ENCODE measurements at places on chromosomes 7 and 10.

- H3K27me3 ChIP-seq = no peaks in the 10 kb centered on the region
- DNase-seq = no peak
- no peak overlapping the region for H3K27ac ChIP-seq
These were observed 2.4 kb upstream of the CD36 start for GRCh38 chr7:80635998-80636397.

- H3K4me3 ChIP-seq = no peak overlapping the region
- no peak overlapping the region for H3K27ac ChIP-seq
- no peaks in the 10 kb centered on the region for H3K27me3 ChIP-seq
- no peaks in the 10 kb centered on the region for H3K36me3 ChIP-seq
- H3K4me1 ChIP-seq = peaks cover 8% of the 10 kb centered on the region
- peak; percentile 61 for DNase-seq
These were observed 11.0 kb downstream of the RASGEF1A start for GRCh38 chr10:43255634-43256431.

DNA sequence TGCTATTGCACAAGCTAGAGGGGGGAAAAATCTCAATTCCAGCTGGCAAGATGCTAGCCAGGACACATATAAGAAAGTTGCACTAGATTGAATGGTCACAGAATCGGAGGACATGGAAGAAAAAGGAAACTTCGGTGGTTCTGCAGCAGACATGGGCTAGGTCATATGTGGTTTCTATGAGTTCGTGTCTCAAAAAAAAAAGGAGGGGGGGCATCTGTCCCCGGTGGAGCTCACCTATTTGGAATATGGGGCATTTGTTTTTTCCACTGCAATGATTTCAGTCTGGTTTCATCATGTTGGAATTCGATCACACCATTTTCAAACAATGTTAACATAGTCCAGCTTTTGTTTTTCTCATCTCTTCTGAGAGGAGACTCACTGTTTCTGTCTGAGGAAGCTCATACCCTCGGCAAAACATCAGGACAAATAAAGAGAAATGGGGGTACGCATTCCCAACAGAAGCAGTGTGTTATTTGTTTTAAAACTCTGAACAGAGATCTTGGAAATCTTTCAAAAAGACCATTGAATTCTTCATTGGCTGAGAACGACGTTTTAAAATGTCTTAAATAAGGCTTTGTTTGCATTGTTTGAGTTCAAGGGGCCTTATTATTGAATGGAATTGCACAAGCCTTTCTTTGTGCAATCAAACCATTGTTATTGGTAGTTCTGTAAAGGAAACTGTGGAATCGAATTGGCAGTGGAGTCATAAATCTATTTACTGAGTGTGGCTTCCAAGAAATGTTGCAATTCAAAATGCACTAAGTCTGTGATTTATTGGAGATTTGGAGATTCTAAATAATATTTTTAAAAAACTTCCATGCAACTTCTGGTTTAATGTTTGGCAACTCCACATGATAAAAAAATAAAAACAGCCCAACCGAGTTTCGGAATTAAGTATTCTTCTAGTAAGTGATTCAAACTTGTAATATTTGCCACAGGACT, 173.2 kb downstream of the RTKN2 start:
- DNase-seq = no peak
- H3K4me1 ChIP-seq = peaks cover 36% of the 10 kb centered on the region
- H3K27me3 ChIP-seq = no peaks in the 10 kb centered on the region
- H3K27ac ChIP-seq = no peak overlapping the region
- no peak overlapping the region for H3K4me3 ChIP-seq

DNA sequence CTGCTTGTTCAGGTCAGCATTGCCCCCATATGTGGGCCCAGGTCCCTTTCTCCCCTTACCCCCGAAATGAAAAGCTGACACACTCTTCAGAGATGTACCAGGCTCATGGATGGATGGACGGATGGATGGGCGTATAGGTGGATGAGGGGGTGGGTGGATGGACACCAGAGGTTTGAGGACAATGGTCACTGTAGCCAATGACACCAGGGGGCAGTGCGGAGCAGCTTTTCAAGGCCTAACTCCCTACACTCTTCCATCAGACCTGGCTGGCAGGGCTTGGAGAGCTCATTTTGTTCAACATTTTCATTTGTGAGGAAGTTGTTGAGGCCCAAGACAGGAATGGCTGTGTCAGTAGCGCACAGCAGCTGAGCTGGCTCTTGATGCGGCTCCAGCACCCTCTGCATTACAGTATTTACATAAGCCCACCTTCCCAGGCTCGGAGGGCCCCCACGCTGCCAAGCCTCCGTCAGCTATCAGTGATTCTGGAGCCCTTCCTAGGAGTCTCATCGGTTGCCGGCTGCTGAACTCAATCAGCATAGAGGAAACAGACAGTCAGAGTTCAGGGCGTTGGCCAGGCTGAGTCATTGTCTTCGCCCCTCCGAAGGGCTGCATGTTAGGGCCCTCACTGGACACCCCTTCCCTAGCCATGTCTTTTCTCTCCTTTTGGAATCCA, 11.6 kb upstream of the FFAR4 start:
- H3K27me3 ChIP-seq = no peaks in the 10 kb centered on the region
- no peak overlapping the region for H3K27ac ChIP-seq
- no peaks in the 10 kb centered on the region for H3K36me3 ChIP-seq
- DNase-seq = peak; percentile 42

DNA sequence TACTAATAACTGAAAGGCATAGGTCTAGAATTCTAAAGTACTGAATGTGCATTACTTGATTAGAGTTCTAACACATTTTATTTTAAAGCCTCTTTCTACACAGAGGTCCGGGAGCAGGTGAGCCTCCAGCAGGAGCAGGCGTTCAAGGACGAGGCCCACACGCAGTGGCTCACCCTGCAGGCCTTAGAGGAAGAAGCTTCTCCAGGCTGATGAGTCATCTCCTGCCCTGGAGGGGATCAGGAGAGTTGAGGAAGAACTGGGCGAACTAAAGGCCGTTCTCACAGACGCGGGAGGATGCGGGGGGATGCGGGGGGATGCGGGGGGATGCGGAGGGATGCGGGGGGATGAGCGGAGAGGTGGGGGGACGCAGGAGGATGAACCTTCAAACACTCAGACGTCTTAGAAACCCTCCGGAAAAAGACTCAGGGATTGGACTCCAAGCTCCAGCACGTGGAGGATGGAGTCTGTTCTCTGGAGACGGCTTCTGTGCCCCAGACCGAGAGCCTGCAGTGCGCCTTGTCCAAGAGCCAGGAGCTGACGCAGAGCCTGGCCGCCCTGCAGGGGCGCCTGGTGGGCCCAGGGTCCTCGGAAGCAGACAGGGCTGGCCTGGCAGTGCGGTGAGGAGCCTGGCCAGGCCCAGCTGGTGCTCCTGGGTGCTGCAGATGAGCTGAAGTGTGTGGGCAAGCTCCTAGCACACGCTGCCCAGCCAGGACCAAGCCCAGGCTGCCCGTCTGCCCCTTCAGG, 433.7 kb upstream of the TPK1 start:
- no peaks in the 10 kb centered on the region for H3K4me1 ChIP-seq
- DNase-seq = no peak
- no peaks in the 10 kb centered on the region for H3K27me3 ChIP-seq
- no peaks in the 10 kb centered on the region for H3K36me3 ChIP-seq

GRCh38 chr10:17171141-17171641, 30.3 kb downstream of the TRDMT1 start:
- DNase-seq = no peak
- H3K36me3 ChIP-seq = peaks cover 16% of the 10 kb centered on the region
- no peak overlapping the region for H3K4me3 ChIP-seq
- peaks cover 25% of the 10 kb centered on the region for H3K4me1 ChIP-seq
- no peaks in the 10 kb centered on the region for H3K27me3 ChIP-seq

- peaks cover 26% of the 10 kb centered on the region for H3K4me1 ChIP-seq
- peaks cover 56% of the 10 kb centered on the region for H3K27me3 ChIP-seq
- no peak overlapping the region for H3K27ac ChIP-seq
- H3K4me3 ChIP-seq = no peak overlapping the region
- H3K36me3 ChIP-seq = no peaks in the 10 kb centered on the region
These were observed 951 bp downstream of the ELOVL3 start for GRCh38 chr10:102227050-102227449.

- H3K4me3 ChIP-seq = no peak overlapping the region
- H3K27me3 ChIP-seq = no peaks in the 10 kb centered on the region
- no peaks in the 10 kb centered on the region for H3K4me1 ChIP-seq
- no peaks in the 10 kb centered on the region for H3K36me3 ChIP-seq
- DNase-seq = no peak
- no peak overlapping the region for H3K27ac ChIP-seq
These were observed 254.2 kb downstream of the MAGI2 start for GRCh38 chr7:79199266-79199665.

DNA sequence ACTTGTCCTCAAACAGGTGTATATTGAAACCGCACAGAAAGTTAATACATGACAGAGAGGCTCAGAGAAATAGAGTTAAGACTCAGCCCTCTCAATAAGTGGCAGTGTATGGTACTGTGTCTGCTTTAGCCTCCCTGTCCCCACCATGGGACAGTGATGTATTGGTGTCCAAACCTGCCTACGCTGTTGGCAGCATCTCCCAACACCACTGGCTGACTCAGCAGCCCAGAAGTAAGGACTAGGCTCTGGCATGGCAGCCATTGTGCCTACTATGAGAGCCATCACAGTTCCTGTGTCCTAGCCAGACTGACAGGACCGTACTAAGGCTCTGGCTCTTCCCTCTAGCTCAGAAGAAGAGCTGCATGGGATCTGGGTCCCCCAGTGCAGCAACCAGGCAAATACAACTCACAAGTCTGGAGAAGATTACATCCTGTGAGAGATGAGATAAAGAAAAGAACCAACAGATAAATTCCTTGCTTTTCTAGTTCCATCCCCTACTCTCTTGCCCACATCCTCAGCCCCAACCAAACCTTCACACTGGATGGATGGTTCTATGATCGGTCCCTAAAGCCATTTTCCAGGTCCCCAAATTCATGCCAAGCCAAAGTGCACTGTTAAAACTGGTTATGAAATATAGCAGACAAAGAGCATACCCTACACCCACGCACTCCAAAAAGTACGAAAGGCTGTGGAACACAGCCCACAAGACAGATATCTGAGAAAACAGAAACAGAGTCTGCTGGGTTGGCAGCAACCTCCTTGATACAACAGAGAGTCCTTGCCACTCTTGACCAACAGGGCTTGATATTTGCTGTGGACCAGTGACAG, 44.1 kb upstream of the DMTF1 start:
- no peak overlapping the region for H3K4me3 ChIP-seq
- H3K27ac ChIP-seq = no peak overlapping the region
- no peaks in the 10 kb centered on the region for H3K4me1 ChIP-seq
- no peaks in the 10 kb centered on the region for H3K36me3 ChIP-seq

DNA sequence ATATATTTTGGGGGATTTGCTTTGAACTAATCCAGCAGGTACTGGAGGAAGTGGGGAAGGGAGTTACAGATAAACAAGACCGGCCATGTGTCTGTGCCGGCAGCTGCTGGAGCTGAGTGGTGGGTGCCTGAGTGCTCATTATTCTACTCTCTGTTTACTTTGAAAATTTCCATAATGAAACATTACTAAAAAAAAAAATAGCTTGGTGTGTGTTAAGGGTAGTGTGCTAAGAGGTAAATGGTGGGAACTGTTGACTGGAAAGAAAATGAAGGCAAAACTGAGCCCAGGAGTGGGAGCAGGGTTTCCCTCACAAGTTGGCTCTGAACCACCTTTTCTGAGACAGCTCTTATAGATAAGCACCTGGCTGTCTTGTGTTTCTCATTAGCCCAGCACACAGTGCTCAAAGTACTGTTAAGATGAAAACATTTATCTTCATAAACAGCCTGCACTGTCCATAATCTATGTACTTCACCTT, 50.6 kb downstream of the PARD3 start:
- no peaks in the 10 kb centered on the region for H3K36me3 ChIP-seq
- H3K27ac ChIP-seq = no peak overlapping the region
- no peak for DNase-seq
- no peaks in the 10 kb centered on the region for H3K4me1 ChIP-seq

DNA sequence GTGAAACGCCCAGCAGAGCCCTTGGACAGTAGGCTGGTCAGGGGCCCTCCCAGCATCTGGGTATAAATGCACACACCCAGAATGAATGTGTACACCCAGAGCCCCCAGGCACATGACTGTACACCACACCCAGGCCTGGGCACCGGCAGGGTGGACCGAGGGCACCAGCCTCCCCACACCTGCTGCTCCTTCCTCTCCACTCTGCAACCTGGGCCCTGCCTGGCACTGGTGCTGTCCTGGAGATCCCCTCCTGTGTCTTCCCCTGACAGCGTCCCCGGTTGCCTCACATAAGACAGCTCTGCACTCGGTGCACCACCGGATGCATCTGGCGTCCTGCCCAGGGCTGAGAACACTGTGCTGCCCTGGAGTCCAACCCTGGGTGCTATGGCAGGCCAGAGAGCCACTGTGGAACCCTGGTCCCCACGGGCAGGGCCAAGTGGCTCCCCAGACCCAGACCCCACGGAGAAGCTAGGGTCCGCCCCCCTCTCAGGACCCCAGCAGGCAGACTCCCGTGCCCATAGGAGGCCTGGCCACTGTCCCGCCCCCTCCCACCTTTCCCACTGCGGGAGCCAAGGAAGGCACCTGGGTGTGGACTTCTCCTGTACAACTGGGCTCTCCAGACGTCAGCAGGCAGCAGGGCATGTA, 6.6 kb downstream of the RASGEF1A start:
- no peaks in the 10 kb centered on the region for H3K36me3 ChIP-seq
- H3K4me1 ChIP-seq = peaks cover 8% of the 10 kb centered on the region

- no peaks in the 10 kb centered on the region for H3K36me3 ChIP-seq
- DNase-seq = no peak
- H3K27me3 ChIP-seq = peaks cover 7% of the 10 kb centered on the region
- H3K27ac ChIP-seq = no peak overlapping the region
These were observed 248.7 kb upstream of the GPR26 start for GRCh38 chr10:123417414-123417813.

DNA sequence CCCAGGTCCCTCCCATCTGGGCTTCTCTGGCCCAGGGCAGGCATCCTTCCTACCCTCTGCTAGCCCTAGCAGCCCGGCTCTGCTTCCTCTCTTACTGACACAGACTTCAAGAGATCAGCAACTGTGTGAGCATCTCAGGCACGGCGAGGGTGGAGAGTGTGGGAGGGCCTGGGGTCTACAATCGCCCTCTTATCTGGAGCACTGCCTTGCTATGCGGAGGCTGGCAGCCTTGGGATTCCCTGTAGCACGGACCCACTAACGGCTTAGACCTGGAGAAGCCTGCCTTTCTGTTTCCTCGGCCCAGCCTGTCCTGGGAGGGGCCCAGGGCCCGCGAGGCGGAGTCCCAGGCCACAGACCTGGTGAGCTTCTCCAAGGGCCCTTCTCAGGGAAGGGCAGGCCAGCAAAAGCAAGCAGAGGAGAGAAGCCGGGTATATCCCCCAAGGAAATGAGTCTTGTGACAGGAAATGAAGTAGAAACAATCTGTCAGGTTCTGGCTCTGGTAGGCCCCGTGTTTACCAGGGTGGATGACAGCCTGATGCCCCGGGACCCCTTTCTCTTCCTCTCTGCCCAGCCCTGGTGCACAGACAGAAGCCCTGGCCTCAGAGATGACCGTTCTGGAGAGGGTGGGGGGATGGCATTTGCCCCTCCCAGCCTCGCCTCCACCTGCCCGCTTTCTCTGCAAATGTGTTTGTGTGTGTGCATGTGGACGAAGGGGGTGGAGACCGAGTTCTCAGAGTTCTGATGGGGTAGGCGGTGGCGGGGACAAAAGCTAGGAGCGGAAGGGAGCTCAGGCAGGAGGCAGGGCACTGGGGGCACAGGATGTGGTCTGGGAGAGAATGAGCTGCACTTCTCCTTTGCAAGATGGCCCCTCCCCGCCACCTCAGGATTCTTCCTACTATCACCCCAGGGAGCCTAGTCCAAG, 2.5 kb downstream of the LRCH4 start:
- no peaks in the 10 kb centered on the region for H3K27me3 ChIP-seq
- peak; percentile 87 for DNase-seq
- peak overlapping the region; percentile 92 for H3K4me3 ChIP-seq
- H3K4me1 ChIP-seq = peaks cover 25% of the 10 kb centered on the region
